ENCODE measurements at places on chromosomes 16 and 17. TPM values are rescaled to one million over a fixed set of nuclear protein-coding genes. Genes with fewer than 3 reads are reported as not detected.
A peak's percentile ranks its signal among the peaks of the same experiment; 100 is the strongest.

- H3K27ac ChIP-seq, result no peak overlapping the region
- H3K4me1 ChIP-seq, result no peaks in the 10 kb centered on the region
- H3K4me3 ChIP-seq, result no peak overlapping the region
- DNase-seq, result peak; percentile 8
- H3K27me3 ChIP-seq, result no peaks in the 10 kb centered on the region
These were observed 365.7 kb downstream of the NPIPA8 start for GRCh38 chr16:17970816-17971331.

GRCh38 chr16:13307851-13308250, 406.5 kb downstream of the SHISA9 start:
- no peaks in the 10 kb centered on the region for H3K27me3 ChIP-seq
- no peak for DNase-seq
- no peak overlapping the region for H3K27ac ChIP-seq
- no peak overlapping the region for H3K4me3 ChIP-seq
- no peaks in the 10 kb centered on the region for H3K4me1 ChIP-seq

DNA sequence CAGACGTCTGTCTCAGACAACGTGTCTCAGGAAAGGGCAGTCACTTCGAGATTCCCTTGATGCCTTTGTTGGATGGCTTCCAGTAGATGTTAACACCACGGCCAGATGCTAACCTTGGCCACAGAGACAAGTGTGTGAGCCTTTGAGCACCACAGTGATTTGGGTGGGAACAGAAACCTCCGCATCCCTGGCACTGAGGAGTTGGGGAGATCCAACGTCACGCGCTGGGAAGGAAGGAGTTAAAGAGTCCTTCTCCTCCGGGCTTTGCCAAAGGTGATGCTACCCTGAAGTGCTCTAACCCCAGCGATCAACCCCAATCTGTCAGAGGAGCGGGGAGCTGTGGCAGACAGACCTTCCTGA, 3.0 kb upstream of the ABR start:
- H3K4me3 ChIP-seq, result no peak overlapping the region
- H3K27ac ChIP-seq, result no peak overlapping the region
- H3K4me1 ChIP-seq, result peaks cover 29% of the 10 kb centered on the region

- peak; percentile 82 for DNase-seq
- no peaks in the 10 kb centered on the region for H3K36me3 ChIP-seq
- H3K4me1 ChIP-seq, result peaks cover 18% of the 10 kb centered on the region
These were observed 1.8 kb downstream of the GJD3 start for GRCh38 chr17:40362696-40363110.

DNA sequence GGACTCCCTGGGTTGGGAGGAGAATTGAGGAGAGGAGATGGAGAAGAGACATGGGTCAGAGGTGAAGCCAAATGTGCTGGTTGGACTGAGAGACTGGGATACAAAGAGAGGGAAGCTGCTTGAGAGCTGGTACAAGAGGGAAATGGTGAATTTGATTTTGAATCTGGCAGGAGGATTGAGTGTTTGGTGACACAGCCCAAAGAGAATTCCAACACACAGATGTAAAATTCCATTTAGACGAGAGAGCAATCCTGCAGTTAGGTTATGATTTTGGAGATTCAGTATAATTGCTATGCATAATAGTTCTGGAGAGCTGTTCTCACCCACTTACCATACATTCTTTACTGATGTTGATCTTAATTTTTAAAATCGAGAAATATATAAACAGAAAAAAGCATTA, 57.7 kb downstream of the HSD17B2 start:
- H3K27ac ChIP-seq, result no peak overlapping the region
- H3K27me3 ChIP-seq, result no peaks in the 10 kb centered on the region

GRCh38 chr17:17343896-17344506, 40.8 kb downstream of the NT5M start:
- DNase-seq, result no peak
- no peak overlapping the region for H3K27ac ChIP-seq
- no peaks in the 10 kb centered on the region for H3K4me1 ChIP-seq
- H3K36me3 ChIP-seq, result no peaks in the 10 kb centered on the region

GRCh38 chr16:88437367-88437964, 15.6 kb upstream of the ZFPM1 start:
- H3K4me3 ChIP-seq, result no peak overlapping the region
- no peak overlapping the region for H3K27ac ChIP-seq
- no peaks in the 10 kb centered on the region for H3K27me3 ChIP-seq
- DNase-seq, result peak; percentile 59
- H3K4me1 ChIP-seq, result peaks cover 8% of the 10 kb centered on the region

- no peak overlapping the region for H3K27ac ChIP-seq
- no peaks in the 10 kb centered on the region for H3K36me3 ChIP-seq
- DNase-seq, result no peak
- H3K4me1 ChIP-seq, result peaks cover 46% of the 10 kb centered on the region
- H3K27me3 ChIP-seq, result no peaks in the 10 kb centered on the region
These were observed 3.8 kb downstream of the SECTM1 start for GRCh38 chr17:82329683-82330321.

DNA sequence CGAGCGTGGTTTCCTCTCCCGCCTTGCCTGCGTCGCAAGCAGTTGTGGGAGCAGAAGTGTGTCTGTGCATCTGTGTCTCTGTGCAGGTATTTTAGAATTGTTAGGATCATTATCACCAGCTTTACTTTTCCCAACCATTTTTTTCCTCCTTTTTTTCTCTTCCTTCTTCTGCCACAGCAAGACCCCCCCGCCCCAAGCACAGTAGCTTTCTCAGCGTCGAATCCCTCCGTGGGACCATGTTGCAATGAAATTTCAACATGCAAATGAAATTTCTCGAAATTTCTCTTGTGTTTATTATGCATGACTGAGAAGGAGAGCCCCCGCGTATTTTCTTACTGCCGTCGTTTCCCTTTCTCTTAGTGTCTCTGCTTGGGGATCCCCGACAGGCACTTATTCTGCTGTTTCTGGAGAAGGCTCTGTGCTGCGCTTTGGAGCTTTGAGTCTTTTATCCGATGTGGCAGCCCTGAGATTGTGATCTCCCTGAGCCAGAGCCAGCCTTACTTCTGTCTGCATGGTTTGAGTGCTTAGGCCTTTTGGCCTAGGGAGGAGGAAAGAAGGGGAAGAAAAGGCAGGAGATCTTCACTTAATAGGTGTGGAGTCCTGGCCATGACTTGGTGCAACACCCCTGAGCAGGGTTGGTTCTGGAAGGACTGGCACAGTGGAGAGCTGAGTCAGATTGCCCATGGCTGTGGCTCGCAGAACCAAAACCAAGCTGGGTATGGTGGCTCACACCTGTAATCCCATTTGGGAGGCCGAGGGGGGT, 5.0 kb downstream of the ARMC7 start:
- DNase-seq, result no peak
- H3K4me3 ChIP-seq, result no peak overlapping the region
- H3K36me3 ChIP-seq, result no peaks in the 10 kb centered on the region
- H3K27ac ChIP-seq, result peak overlapping the region; percentile 41
- H3K27me3 ChIP-seq, result no peaks in the 10 kb centered on the region
- peaks cover 25% of the 10 kb centered on the region for H3K4me1 ChIP-seq

- no peaks in the 10 kb centered on the region for H3K36me3 ChIP-seq
- H3K27ac ChIP-seq, result no peak overlapping the region
- H3K4me3 ChIP-seq, result no peak overlapping the region
- H3K4me1 ChIP-seq, result no peaks in the 10 kb centered on the region
- peaks cover 10% of the 10 kb centered on the region for H3K27me3 ChIP-seq
These were observed 2.9 kb upstream of the CACNG3 start for GRCh38 chr16:24253192-24253591.

GRCh38 chr17:57068222-57068658, 16.8 kb upstream of the AKAP1 start:
- H3K36me3 ChIP-seq, result no peaks in the 10 kb centered on the region
- no peaks in the 10 kb centered on the region for H3K27me3 ChIP-seq
- H3K4me1 ChIP-seq, result no peaks in the 10 kb centered on the region
- no peak overlapping the region for H3K4me3 ChIP-seq
- H3K27ac ChIP-seq, result no peak overlapping the region

- H3K4me3 ChIP-seq, result no peak overlapping the region
- H3K36me3 ChIP-seq, result no peaks in the 10 kb centered on the region
- no peaks in the 10 kb centered on the region for H3K27me3 ChIP-seq
These were observed 163.3 kb upstream of the PLCG2 start for GRCh38 chr16:81615833-81616232.

GRCh38 chr17:74523308-74523707, 8.0 kb downstream of the CD300LB start:
- DNase-seq, result no peak
- H3K4me1 ChIP-seq, result no peaks in the 10 kb centered on the region

DNA sequence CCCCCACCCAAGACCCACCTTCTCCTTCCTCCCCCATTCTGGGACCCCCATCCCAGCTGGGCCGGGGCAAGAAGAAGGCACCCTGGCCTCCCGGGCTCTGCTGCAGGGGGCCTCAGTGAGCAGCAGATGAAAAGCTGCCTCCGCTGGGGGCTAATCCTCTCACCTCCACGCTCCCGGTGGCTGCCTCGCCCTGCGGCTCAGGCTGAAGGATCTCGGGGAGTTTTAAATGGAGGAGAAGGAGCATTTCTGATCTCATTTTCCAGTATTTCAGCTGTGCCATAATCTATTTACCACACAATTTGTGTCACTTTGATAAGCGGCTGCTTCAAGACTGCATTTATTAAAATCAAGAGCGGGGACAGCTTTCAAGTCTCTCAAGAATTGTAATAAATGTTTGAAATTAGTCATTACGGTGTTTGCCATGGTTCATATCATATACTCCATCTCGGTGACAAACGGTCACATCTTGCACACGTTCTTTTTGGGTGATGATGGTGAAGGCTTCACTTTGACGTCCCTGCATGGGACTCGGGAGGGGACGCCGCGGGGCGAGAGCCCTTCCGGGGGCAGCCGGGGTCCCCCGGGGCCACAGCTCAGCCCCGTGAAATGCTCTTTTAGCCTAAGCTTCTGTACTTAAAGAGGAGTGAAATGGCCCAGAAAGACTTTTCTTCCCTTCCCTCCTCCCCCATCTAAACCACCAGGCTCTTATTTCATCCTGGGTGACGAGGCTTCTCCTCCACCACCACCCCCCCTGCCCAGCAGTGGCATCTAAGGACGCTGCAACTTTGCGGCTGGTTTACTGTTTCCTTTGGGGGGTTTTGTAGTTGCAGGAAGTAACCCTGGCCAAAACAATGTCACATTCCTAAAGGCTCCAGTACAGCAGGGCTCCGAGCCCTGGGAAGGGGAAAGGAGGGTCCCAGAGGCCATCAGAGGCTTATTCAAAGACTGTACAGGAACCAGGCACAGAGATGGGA, 313.1 kb upstream of the TNRC6C start:
- no peak overlapping the region for H3K4me3 ChIP-seq
- H3K36me3 ChIP-seq, result no peaks in the 10 kb centered on the region
- H3K27ac ChIP-seq, result no peak overlapping the region

GRCh38 chr17:58244963-58245362, 6.6 kb downstream of the LPO start:
- no peak overlapping the region for H3K4me3 ChIP-seq
- DNase-seq, result no peak
- H3K4me1 ChIP-seq, result peaks cover 12% of the 10 kb centered on the region
- no peaks in the 10 kb centered on the region for H3K27me3 ChIP-seq
- H3K36me3 ChIP-seq, result no peaks in the 10 kb centered on the region
- no peak overlapping the region for H3K27ac ChIP-seq

- H3K27ac ChIP-seq, result peak overlapping the region; percentile 77
- no peaks in the 10 kb centered on the region for H3K27me3 ChIP-seq
- H3K36me3 ChIP-seq, result peaks cover 5% of the 10 kb centered on the region
- no peak overlapping the region for H3K4me3 ChIP-seq
These were observed 11.8 kb downstream of the ADGRG1 start for GRCh38 chr16:57640185-57640584.

- DNase-seq, result peak; percentile 66
- H3K4me1 ChIP-seq, result peaks cover 25% of the 10 kb centered on the region
- H3K27me3 ChIP-seq, result no peaks in the 10 kb centered on the region
- peak overlapping the region; percentile 59 for H3K27ac ChIP-seq
- H3K36me3 ChIP-seq, result no peaks in the 10 kb centered on the region
These were observed 681 bp downstream of the XPO6 start for GRCh38 chr16:28210979-28211588.

Gene ASGR1
- not detected for total RNA-seq

Gene KRT39
- not detected for total RNA-seq

Gene LMF1
- total RNA-seq, result 20.1 TPM

Gene MT1H
- 8.8 TPM for total RNA-seq

Gene B4GALNT2
- not detected for total RNA-seq

Gene ODAD4
- total RNA-seq, result 0.26 TPM

Gene TPPP3
- 30.0 TPM for total RNA-seq

Gene RASD1
- total RNA-seq, result 58.0 TPM

Gene KPNB1
- 137 TPM for total RNA-seq

Gene FUS
- 43.6 TPM for total RNA-seq
